ENCODE measurements at places on chromosomes 2 and 18.

DNA sequence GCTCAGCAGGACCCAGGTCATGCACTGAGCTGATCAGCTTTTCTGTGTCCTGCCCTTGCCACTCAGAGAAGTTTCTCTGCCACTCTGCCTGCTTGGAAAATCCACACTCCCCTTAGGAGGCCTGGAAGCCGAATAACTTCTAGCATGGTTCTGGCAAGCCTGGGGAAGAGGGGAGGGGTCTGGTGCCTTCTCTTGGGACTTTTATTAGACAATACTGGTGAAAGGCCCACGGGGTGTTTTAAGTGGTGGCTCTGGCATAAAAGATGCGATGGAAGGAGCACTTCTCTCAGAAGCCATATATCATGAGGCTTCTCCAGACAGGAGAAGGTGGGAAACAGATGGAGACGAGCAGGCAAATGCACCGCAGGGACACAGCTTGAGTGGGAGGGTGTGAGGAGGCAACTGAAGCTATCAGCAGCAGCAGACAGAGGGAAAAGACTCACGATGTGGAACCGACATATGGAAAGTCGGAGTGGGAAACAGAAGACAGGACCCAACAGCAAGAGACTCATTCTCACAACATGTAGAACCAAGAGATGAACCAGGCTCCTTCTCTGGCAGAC lies 141.8 kb upstream of the CTNNA2 start:
- DNase-seq: no peak

GRCh38 chr18:42024131-42024530 lies 69.1 kb downstream of the PIK3C3 start:
- DNase-seq: no peak

DNA sequence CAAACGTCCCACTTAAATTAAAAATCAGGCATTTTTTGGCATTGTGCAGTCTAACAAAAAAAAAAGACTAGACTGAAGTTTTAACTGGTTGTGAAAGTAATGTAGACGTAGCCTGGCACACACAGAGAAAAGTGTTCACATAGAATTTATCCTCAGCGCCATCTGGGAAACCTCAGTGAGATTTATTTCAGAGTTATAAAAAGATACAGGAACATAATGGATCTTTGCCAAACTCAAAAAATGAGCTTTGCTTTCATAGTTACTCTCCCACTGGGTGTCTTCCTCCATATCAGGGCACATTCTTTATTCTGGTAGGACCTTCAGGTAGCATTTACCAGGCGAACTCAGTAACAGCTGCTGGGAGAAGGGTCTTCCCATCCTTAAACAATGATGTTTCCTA lies 532.4 kb upstream of the SALL3 start:
- no peak for DNase-seq

DNA sequence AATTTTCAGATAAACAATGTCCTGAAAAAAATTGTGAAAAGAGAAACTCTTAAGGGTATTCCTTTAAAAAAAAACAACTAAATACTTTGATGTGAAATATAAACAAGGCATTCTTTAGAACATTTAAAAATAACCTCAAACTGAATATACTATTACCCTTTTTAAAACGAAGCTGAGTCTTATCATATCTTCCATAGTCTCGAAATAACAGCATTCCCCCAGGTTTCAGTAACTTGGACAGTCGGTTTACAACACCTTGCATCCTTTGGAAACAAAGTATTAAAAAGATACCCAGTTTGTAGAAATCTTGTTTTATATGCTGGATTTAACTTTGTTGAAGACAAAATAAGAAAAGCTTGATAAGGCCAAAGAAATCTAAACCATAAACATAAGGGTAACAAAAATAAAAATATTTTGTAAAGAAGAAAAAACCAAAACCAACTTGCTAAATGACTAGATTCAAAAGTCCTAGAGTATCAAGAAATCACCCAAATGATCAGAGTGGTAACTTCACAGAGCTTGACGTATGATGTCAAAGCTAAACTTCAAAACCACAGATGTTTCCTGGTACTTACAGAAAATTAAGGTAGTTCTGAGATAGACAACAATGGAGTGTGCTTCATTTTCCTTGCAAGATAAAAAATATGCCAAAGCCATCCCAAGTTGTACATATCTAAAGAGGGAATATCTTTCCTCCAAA lies 107.8 kb downstream of the METTL8 start:
- no peak for DNase-seq

- DNase-seq: peak; percentile 41
These were observed 47.8 kb downstream of the TMEM163 start for GRCh38 chr2:134670955-134671354.

DNA sequence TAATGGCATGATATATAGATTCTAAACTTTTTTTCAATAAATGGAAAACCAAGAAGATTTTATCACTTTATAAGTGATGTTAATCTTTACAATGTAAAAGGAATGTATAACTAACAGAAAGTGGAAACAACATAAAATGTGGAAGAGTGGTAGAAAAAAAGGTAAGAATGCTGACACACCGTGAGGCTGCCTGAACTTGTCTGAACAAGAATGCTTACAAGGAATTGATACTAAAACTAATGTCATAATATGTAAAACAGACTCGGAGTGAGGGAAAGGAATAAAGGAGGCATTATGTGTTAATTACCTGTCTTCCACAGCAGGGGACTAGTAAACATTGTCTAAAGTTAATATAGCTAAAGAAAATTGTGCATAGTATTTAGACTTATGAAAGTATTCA lies 958.8 kb upstream of the TMEFF2 start:
- no peak for DNase-seq

DNA sequence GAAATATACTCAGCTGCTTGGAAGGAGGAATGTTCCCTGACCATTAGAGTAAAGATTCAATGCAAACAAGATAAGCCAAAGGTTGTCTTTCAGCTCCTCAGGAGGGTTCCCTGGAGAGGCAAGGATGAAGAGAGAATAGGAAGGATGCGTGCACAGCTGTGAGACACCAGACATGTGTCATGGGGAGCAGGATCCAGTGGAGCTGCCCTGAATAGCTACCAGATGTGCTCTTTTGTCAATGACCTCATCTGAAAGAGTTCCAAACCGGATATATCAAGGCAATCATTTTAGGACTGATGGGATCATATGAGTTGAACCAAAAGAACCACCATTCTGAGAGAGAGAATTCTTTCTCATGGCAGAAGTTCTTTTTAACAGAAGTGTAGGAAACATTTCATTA lies 490.6 kb downstream of the IRS1 start:
- DNase-seq: no peak

GRCh38 chr2:58916063-58916462 lies 674.9 kb upstream of the FANCL start:
- no peak for DNase-seq

- no peak for DNase-seq
These were observed 433.2 kb upstream of the TNP1 start for GRCh38 chr2:217293046-217293445.

GRCh38 chr2:219525533-219526232 lies 11.4 kb downstream of the ASIC4 start:
- no peak for DNase-seq

- no peak for DNase-seq
These were observed 422.5 kb downstream of the CMPK2 start for GRCh38 chr2:6443061-6443823.

- no peak for DNase-seq
These were observed 188.0 kb downstream of the ZNF407 start for GRCh38 chr18:74785632-74786031.

DNA sequence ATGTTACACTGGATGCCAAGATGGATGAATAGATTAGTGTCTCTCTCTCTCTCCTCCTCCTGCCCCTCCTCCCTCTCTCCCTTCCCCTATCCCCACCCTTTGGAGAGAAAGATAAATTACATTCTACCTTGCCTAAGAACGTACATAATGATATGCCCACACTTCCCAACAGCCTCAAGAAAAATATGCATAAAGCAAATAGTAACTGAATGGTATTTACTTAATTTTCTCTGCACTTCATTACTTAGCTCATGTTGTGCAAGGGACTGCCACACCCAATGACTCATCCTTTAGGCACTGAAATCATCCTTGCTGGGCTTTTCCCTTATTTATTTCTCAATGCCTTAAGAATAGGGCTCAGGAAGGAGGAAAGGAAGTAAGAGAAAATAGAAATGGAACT lies 137.3 kb upstream of the PID1 start:
- peak; percentile 23 for DNase-seq

All from NCI-H146 (cell line).